Stimulated activated CD4-positive, alpha-beta T cell treated with anti-CD3 and anti-CD28 coated beads, TNF-alpha, amount 100 ng/mL, for 24 hours (primary cell): ENCODE measurements at places on chromosomes 13 and 19.

DNA sequence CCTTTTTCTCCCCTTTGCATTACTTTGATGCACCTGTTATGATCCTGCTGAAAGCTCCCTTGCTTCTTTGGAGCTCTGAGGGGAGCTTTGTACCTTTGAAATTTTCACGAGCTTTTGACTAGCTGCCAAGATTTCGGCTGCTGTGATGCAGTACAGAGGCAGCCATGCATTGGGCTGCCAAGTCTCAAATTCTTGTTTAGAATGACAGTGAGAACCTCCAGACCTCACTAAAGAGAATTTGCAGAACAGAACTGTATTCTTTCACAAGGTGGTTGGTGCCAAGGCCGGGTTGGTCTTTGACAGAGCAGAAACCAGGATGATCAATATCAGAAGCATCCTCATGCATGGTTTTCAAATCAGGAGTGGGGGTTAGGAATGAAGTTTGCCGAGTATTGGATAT lies 414.8 kb downstream of the GPC5 start:
- DNase-seq, result no peak

DNA sequence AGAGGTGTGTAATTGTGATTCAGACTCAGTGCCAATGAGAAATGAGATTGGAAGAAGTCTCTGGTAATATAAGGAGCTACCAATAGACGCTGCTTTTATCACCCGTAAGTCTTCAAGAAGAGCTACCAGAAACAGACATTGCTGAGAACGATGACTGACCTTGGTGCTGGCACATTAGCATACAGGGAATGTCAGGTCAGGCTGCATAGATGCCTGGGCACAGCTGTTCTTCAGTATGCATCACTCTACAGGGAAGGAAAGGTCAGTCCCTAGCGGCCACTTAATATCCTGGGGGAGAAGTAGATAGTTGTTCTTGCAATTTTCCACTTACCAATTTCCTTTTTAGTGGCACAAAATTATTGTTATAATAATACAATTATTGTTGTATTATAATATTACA lies 380.4 kb downstream of the PCDH9 start:
- no peak for DNase-seq

GRCh38 chr13:90591260-90591926 lies 756.1 kb upstream of the MIR17HG start:
- no peak for DNase-seq

- no peak for DNase-seq
These were observed at the start of gene SIGLEC7 for GRCh38 chr19:51142119-51142518. TSS of gene SIGLEC7 (plus strand) at chr19:51142301. CDS start at chr19:51142370, 69 bp downstream.

DNA sequence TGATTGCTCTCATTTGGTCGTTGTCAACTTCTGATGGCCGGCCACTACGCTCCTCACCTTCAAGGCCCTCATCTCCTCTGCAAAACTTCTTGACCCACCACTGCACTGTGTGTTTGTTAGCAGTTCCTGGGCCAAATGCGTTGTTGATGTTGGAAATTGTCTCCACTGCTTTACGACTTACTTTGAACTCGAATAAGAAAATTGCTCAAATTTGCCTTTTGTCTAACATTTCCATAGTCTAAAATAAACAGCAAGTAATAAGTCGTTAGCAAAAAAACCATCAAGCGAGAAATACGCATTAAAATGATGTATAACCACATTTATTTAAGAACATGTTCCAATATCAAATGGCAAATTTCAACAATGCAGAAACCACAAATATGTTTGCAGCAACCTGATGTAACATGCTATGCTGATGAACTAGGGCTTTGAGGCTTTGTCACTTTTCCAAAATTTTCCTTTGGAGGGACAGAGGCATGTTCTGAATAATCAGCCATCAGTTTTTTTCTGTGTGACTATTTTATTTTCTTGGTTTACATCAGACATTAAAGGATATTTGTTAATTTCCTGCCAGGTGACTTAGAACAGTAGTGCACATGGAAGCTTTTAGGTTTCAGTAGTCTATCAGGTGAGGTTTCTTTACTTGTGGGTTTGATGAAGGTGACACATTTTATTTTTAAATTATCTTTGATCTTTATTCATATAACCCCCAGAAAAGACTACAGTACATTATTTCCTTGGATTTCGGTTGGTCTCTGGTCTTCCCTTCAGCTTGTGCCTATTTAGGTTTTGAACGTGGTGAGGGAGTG lies 74.7 kb upstream of the TEX29 start:
- no peak for DNase-seq

DNA sequence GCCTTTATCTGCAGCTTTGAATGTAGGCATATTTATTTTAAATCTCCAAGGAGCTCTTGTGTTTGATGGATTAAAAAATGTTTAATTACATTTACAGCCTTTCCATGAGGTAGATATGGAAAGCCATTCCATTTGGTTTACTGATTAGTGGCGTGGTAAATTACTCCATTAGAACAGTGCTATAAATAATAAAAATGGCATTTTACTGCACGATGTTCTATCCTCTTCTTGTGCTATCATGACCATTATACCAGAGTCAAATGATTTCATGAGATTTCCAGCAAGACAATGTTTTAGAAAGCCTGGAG lies 250.9 kb upstream of the HTR2A start:
- DNase-seq, result no peak

- no peak for DNase-seq
These were observed 48.8 kb upstream of the NPAS1 start for GRCh38 chr19:46970815-46971214.

GRCh38 chr13:33931397-33932311 lies 113.7 kb downstream of the RFC3 start:
- no peak for DNase-seq

- DNase-seq, result no peak
These were observed 7.5 kb downstream of the ZNF331 start for GRCh38 chr19:53545271-53546065.

DNA sequence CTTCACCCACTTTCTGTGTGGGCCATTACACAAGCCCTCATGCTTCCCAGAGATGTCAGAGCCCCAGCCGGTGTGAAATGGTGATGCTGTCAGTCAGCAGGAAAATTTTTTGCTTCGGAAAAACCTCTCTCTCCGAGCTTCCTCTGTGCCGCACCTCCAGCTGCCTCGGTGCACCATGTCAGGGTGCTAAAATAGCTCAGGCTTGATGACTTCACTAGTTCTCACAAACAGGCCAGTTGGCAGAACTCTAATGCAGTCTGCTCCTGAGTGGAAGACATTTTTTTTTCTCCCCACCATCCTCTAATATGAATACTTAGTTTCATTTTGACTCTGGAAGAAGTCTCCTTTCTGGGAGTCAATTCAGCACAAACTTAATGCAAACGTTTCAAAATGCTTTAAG lies 71.3 kb downstream of the KLF12 start:
- peak; percentile 21 for DNase-seq

- no peak for DNase-seq
These were observed 163.7 kb downstream of the KLF12 start for GRCh38 chr13:73970421-73971055.

DNA sequence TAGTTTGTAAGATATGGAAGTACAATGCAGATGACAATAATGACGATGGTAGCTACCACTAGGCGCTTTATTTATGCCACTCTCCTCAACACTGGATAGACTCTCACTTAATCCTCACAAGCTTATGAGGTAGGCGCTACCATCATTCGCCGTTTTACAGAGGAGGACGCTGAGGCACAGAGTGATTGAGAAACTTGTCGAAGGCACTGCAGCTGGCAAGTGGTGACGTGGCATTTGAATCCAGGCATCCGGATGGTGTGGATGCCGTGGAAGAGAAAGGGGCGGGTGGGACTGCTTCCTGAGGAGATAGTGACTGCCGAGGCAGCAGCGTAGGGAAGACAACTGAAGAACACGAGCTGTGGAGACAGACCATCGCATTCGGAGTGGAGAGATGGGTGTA lies 1.3 kb upstream of the RPS9 start:
- DNase-seq, result no peak

- no peak for DNase-seq
These were observed 50.1 kb upstream of the SPACA7 start for GRCh38 chr13:112325920-112326645.

GRCh38 chr19:40341601-40342482 lies 6.4 kb downstream of the C19orf47 start:
- DNase-seq, result no peak

DNA sequence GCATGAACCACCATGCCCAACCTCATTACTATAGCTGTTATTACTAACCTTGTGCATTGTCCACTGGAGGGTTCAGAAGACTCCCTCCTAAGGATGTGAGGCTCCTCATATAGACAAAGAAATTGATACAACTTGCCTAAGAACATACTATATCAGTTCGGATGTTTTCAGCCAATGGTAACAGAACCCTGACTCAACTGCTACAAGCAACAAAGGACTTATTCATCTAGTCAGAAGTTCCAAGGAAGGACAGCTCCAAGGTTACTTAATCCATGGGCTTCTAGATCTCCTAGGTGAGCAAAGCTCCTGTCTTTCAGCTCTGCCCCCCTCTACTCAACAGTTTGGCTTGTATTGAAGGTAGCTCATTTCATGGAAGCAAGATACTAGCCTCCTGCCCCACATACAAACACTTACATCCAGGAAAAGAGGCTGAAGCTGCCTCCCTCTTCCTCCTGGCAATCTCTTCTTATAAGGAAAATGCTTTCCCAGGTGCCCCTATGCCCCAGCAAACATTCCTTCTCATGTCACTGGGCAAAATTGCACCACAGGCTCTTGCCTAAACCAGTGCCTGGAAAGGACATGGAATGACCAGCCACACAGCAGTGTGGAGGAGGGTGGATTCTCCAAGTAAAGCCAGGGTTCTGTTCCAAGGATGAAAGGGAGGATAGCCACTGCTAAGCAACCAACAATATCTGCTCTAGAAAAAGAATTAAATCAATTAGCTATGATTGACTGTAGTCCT lies 497.8 kb downstream of the FOXO1 start:
- no peak for DNase-seq

- no peak for DNase-seq
These were observed 9.5 kb downstream of the XAB2 start for GRCh38 chr19:7619671-7620441.

- DNase-seq, result no peak
These were observed 515.0 kb upstream of the KLHL1 start for GRCh38 chr13:70623239-70623638.

DNA sequence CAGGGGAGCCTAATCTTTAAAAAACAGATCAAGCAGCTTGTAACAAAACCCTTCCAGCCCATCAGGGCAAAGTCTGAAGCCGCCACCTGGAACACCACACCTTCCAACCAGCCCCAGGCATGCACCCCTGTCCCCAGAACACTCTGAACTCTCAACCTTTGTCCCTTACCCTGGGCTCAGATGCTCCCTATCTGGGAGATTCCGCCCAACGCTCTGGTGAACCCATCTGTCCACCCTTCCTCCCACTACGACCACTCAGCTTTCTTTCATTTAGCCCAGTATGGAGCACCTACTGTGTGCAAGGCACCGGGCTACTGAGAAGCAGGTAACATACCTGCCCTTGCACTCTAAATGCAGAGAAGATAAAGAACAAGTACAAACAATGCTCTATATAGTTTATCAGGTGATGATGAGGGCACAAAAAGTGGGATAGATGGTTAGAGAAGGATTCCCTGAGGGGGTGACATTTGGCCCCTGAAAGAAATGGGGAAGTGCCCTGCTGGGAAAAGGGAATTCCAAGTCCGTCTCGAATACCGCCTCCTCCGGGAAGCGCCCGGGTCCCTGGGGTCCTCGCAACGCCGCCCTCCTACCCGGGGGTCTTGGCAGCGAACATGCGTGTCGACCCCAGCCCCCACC lies 629 bp downstream of the PEPD start:
- no peak for DNase-seq

GRCh38 chr13:49711218-49711863 lies 20.1 kb upstream of the EBPL start:
- DNase-seq, result no peak

DNA sequence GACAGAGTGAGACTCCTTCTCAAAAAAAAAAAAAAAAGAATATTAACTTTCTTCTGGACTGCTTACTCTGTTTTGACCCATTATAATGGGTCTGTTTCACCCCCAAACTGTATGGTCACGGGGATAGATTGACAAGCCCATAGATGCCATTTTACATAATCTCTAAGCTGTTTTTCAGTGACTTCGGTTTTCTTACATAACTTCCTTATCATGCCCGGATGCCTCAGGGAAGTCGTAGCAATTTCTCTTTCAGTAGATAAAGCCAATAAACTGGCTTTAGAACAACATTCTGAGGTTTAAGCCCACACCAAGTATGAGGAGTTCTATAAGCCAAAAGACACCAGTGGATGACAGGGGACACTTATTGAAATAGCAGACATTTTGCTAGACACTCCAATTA lies 5.9 kb upstream of the ZNF254 start:
- DNase-seq, result no peak

DNA sequence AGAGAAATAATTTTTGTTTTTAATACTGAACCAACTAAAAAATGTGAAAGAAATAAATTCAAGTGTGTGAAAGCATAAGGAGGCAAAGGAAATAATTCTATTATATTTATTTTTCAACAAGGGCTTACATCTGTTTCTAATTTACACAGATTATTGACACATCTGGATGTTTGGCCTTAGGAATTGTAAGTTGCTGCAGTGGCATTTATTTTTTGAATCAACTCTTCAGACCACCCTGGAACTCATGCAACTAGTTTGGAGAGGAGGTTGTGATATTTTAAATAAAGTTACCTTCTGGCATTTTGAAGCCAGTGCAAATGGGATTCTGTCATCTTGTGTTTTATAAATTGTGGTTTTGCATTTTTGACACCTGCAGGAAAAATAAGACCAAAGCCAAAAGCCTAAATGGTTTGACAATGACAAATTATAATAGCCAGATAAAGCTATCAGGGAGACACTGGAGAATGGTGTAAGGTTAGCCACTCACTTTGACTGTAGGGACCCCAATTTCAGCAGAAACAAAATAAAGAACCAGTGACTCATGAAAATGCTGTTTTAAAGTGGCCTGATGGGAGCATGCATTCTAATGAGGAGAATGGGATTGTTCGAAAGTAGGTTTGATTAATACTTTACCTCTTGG lies 192.9 kb downstream of the KLF5 start:
- DNase-seq, result no peak

GRCh38 chr13:49935171-49936074 lies 717 bp downstream of the SPRYD7 start:
- DNase-seq, result peak; percentile 42

DNA sequence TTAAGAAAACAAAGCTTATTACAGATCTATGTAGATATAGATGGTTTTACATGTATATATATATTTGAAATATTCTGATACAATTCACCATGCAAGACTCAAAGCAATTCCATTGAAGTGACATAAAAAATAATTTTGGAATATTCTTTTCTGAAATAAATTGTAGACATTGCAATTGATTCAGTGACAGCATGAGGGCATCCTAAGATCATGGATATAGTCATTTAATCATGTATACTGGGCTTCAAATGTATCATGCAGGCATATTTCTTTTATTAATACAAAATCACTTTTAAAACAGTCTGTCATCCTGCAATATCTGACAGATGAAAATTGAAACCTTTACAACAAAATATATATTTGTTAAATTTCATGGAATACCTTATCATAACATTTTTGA lies 286.7 kb upstream of the SLITRK6 start:
- DNase-seq, result no peak

- no peak for DNase-seq
These were observed 549.0 kb upstream of the GPC6 start for GRCh38 chr13:92677571-92677970.
